ENCODE measurements at places on chromosomes 6 and 20.

- no peak for DNase-seq
These were observed 85.1 kb downstream of the AGPAT4 start for GRCh38 chr6:161188547-161189465.

- DNase-seq, result no peak
These were observed 2.3 kb downstream of the SUPT3H start for GRCh38 chr6:45375449-45375848.

DNA sequence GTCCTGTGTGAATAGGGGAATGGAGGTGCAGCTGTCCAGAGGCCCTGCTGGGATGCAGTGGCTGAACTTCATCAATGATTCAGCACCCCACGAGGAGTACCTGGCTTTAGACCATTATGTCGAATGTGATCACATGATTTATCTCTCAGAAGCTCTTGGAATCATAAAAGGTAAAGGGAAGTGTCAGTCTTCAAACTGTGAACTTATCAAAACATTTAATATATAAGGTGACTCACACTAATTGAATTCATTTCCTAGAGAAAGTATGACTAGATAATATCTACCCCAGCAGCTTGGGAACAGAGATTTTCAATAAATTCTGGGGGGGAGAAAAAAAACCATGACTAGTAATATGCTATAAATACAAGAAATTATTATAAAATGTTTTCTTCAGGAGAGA is 29.5 kb downstream of the ALDH8A1 start:
- DNase-seq, result no peak

GRCh38 chr20:25389401-25389857 is 1.2 kb downstream of the ABHD12 start:
- DNase-seq, result no peak

- DNase-seq, result no peak
These were observed 161.9 kb downstream of the GMPR start for GRCh38 chr6:16400248-16400760.

GRCh38 chr20:6094063-6094462 is 28.8 kb downstream of the FERMT1 start:
- DNase-seq, result no peak

DNA sequence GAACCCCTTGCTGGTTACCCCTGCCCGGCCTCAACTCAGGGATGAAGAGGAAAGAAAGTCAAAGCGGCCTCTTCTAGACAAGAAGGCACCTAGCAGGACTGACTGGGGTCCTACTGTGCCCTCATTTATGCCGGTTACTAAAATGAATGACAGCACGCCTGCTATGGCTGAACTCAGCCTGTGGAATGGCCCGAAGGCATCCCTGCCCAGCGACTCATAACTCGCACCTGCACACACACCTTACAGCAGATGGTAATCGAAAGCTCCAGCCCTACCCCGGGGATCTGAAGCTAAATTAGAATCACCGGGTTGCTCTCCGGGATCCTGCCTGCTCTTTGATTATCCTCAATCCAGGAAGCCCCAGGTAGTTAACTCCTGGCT is 747 bp upstream of the TXNDC5 start:
- no peak for DNase-seq

DNA sequence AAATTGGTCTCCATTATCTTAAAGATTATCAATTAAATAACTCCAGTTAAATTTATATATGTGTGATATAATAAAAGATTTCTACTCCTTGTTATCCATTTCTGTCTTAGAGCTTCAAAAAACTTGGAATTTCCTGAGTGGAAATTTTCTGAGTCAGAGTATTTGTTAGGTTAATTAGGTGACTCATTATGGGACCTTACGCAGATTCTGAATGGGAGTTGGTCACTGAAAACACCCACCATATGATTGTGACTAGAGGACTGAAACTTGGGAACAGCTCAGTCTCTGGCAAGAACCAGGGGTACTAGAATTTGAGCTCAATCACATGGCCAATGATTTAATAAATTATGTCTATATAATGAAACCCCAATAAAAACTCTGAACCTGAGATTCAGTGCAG is 125.4 kb upstream of the HMGCLL1 start:
- DNase-seq, result no peak

GRCh38 chr20:13870170-13870748 is 85.4 kb downstream of the NDUFAF5 start:
- DNase-seq, result no peak

- DNase-seq, result no peak
These were observed 33.1 kb downstream of the ZNF451 start for GRCh38 chr6:57123111-57123510.

GRCh38 chr6:132261354-132261753 is 139.9 kb downstream of the MOXD1 start:
- no peak for DNase-seq

GRCh38 chr6:32932132-32932868 is 8.5 kb downstream of the HLA-DMB start:
- DNase-seq, result no peak

DNA sequence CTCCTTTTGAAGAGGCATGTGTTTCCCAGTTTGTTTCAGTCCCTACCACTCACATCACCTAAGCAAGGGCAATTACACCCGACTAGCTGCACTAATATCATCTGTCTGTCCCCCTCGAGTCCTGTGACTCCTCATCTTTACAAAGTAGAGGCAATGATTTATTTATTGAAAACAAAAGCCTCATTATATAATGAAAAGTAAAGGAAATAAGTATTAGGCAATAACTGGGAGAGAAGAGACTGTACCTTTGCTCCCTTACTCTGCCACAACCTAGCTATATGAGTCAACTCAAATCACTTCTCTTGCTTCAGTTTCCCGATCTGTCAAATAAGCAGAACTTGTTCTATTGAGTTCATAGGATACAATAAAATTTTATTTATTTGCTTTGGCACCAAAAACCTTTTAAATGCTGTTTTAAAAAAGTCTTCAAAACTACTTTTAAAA is 38.9 kb downstream of the CSNK2A1 start:
- no peak for DNase-seq

GRCh38 chr6:43078691-43079090 is 2.6 kb downstream of the PTK7 start:
- DNase-seq, result no peak

DNA sequence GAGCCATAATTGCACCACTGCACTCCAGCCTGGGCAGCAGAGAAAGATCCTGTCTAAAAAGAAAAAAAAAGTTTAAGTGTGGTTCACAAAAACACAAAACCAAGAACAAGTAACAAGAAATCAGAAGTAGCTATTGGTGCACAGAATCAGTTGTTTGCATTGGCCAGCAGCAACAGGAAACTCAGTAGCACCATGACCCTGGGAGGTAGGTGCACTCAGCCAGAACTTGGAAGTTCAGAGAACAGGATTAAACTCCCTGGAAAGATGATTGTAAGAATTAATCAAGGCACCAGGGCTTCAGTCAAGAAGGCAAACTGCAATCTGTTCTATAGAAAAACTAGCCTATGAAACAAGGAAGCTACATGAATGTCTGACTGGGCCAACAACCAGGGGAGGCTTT is 267.9 kb downstream of the COL12A1 start:
- no peak for DNase-seq

- no peak for DNase-seq
These were observed 107.0 kb upstream of the DST start for GRCh38 chr6:56749632-56750151.

- no peak for DNase-seq
These were observed 4.1 kb upstream of the MOXD1 start for GRCh38 chr6:132405143-132405915.

- no peak for DNase-seq
These were observed 180.4 kb upstream of the FOXQ1 start for GRCh38 chr6:1131285-1132079.

- no peak for DNase-seq
These were observed 92.3 kb upstream of the CARMIL1 start for GRCh38 chr6:25186919-25187318.

DNA sequence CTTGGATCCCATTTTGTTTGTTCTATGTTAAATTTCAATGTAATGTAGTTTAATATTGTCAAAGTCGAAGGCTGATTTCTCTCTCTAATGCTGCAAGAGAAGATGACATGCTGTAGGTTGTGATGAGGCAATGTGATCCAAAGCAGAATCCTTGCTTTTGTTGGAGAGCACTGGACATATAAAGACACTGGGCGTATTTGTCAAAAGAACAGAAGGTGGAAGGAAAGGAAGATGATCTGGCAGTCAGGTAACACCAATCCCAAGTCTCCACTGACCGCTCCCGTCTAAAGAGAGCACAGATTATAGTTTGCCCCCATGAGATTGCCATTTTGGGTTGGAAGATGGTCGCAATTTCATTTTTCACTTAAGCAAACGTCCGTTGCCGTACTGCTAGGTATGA is 935 bp upstream of the RFX6 start:
- DNase-seq, result no peak

DNA sequence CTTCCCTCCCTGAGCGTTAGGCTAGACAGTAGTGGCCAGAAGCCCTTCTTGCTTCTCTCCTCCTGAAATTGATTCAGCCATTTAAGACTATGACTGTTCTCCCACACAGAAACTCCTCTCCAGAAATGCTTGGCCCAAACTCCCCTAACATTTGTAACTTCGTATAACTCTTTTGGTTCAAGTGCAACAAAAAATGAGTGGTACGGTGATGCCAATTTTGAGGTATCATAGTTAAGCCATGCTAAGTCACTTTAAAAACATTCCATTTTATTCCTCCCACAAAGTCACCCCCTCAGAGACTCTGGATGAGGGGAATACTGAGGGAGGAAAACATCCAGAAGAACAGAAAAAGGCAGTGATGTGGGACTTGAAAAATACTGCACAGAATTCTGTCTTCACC is 21.1 kb upstream of the ROS1 start:
- DNase-seq, result no peak

GRCh38 chr6:95293257-95293656 is 284.1 kb upstream of the MANEA start:
- DNase-seq, result no peak

DNA sequence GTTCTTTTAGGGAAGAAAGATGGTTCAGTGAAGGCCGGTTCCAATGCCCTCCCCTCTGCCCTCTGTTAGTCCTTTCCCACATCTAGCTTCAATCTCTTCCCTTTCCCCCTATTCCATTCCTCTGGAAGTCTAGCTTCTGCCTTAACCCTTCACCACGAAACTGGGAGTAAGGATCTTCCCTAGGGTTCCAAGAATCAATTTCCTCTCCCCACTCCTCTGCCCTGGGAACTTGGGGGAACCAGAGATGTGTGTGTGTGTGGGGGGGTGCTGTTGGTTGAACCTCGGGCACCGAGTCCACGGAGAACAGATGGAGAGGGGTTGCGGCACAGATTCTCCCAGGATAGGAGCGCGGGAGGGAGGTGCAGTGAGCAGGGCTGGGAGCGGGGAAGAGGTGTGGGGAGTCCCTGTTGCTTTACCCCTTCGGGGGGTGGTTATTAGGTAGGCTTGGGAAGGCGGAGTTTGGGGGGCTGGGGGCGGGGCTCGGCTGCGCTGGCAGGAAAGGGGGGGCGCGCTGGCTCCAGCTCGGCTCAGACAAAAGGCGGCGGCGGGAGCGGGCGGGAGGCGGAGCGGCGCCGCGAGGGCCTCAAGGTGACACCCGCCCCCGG is at the start of gene TMEM151B:
TMEM151B (plus strand) TSS at position 530 of the 605 bp plus-strand sequence. CDS start 293 bp downstream, outside the sequence.
- no peak for DNase-seq
